SHP77 (cell line): ENCODE measurements at places on chromosomes 2 and 18.

DNA sequence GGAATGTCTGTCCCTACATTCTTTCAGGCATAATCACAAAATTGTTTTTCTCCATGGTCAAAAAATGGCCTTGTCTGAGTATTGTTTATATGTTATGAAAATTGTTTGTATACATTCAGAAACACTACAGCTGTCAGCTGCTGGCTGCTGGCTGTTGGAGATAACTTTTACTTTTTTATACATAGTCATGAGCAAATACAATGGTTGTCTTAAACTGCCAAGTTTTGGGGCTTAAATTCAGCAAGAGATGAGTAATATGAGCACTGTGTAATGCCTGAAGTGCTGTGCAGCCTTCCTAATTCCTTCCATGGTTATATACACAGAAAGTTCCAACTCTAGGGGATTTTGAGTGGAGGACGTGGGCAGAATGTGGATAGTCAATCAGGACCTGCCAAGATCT, 168.9 kb upstream of the RMP24 start:
- DNase-seq, result no peak

DNA sequence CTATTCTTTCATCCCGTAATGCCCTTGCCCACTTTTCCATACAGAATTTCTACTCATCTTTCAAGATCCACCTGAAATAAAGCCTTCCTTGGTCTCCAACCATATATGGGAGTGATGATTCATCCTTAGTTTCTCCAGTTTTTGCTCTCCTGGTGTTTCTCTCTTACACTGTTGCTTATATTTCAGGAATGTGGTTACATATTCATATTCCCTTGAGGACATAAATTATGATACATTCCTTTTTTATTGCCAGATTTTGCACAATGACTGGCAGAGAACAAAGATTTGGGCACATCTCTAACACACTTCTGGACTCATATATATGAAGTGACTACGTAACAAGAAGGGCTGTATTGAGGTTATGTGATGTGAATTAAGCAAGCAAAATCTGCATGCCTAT, 1573.4 kb upstream of the NXPH2 start:
- DNase-seq, result no peak

DNA sequence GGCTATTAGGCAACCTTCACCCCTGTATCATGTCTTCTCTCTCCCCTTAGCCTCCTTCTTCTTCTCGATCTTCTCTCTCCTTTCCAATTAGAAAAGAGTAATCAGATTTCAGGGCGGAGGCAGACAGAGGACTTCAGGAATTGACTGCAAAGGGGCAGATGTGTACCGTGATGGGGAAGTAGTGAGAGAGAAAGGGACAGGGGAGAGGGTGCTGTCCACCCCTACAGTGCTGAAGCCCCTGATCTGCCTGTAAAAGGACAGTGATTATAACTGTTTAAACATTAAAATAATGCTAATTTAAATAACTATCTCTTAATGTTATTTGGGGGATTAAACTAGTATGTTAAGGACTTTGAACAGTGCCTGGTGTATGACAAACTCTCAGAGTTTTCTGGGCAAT, 178.5 kb downstream of the ACTR3 start:
- no peak for DNase-seq

DNA sequence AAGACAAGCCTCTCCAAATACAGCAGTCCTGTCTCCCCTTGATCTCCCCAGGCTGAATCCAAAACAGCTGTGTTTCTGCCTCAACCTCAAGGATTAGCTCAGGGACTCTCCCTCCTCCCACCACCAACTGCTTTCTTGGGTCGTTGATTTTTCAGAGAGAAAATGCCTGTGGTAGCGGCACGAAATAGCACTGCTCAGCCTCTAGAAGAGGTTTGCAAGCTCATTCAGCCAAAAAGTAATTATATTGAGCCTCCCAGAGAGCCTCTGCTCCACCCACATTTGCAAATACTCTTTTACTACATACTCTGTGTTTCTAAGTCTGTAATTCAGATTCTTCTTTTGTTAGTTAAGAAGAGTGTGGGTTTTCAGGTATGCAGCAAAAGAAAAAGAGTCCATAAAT, 396.4 kb upstream of the TNP1 start:
- no peak for DNase-seq
